ACHN (cell line): ENCODE measurements at places on chromosomes 6 and 20.
A peak's percentile ranks its signal among the peaks of the same experiment; 100 is the strongest.

DNA sequence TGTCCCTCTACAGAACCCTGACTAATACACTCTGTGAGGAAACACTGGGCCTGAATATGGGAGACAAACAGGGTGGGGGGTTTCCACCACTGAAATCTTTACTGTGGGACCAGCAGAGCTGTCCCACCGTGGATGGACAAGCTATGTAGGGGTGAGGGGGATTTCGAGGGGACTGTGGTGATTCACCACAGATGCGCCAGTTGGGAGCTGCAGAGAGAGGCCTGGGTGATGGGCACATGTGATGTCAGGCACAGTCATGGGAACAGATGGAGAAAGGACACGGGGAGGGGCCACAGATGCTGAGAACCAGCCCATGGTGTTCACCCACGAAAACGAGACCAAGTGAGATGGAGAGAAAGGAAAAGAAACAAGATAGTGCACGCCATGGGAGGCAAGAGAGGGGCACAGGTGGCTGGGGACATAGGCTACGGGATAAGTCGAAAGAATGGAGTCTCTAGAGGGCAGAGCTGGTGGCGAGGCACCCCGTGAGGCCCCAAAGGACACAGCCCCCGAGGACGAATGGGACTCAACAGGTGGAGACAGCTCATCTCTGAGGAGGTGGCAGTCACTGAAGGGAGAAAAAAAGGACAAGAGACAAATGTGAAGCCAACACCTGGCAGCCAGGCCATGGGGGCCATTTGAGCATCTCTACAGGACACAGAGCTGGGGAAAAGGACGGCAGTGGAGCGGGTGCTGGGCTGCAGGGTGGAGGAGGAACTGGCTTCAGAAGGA lies 10.5 kb upstream of the RAMACL start:
- no peak for DNase-seq

DNA sequence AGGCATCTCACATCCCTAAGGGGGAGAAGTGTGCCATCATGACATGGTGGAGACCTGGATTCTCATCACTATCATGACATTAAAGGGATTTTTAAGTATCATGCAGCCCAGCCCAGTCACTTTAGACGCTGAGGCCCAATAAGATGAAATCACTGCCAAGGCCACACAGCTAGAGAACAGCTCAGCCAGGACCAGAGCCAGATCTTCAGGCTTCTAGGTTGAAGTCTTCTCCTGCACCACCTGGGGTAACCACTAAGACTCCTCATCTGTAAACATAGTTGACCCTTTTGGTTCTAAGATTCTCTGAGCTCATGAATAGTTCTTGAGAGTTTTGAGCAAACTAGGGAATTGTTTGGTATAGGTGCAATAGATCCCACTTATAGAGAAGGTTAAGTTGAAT lies 125.1 kb downstream of the TCP11 start:
- DNase-seq = no peak

- no peak for DNase-seq
Observed at GRCh38 chr6:87628881-87629280, 38.9 kb downstream of the ORC3 start.

- DNase-seq = no peak
Observed at GRCh38 chr6:39824030-39824926, 32.1 kb downstream of the DAAM2 start.

DNA sequence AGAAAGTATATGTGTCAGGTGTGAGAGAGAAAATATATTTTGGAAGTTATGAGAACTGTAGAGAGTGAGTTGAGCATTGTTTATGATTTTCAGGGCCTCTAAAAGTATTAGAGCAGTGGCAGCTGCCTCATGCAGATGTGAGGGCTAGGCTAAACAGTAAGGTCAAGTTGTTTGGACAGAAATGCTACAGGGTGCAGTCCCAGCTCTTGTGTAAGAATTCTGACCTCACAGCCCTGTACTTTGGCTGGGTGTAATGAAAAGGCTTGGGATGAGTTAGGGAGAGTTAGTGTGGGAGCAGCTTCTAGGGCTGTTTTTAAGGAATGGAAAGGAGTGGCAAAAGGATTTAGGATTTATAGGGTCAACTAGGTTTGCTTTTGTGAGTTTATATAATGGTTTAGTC lies 764.8 kb upstream of the ADGRB3 start:
- no peak for DNase-seq

DNA sequence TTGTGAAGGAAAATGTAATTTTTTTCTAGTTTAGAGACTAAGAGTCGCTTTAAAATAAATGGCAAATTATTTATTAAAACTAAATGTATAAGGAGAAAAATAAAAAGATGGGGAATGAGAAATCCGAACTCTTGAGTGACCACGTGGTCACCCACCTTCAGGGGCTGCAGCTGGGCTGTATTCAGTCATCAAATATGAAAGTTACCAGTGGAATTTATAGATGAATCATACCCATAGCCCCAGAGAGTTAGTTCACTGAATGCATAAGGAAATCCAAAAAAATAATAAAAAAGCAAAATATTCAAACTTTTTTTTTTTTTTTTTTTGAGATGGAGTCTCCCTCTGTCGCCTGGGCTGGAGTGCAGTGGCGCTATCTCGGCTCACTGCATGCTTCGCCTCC lies 947.7 kb upstream of the ADGRB3 start:
- DNase-seq = no peak

DNA sequence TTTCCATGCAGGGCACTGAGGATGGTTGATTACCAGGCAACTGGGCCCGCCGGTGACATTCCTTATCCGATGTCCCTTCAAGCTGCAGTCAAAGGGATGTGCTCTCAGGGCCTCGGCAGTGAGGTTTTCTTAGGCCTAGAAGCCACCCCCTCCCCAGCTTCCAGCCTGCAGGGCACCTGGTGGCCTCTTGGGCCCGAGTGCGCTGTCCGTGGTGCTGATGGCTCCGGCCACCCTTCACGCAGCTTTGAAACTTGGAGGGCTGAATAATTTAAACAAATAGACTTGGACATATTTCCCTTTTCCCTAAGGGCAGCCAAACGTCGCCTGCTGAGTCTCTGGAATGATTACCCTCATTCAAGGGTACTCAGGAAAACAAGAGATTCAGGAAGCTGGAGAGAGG lies 8.9 kb upstream of the MLN start:
- peak; percentile 58 for DNase-seq

- no peak for DNase-seq
Observed at GRCh38 chr6:126716826-126717509, 377.1 kb downstream of the CENPW start.

DNA sequence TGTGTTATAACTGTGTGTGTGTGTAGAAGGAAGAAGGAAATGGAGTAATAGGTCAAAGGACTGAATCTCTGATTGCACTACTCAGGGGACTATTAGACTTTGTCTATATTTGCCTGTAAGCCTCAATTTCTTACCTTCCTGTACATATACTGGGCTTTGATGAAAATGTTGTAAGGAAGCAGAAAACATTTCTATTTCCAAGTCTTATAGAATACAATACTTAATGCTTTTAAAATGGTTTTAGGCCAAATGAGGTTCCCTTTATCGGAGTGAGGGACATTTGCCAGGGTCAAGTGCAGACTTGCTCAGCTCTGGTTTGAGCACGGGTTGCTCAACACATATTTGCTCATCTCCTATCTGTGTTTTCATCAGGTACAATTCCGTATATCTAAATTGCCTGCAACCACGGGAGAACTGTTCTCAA lies 28.3 kb downstream of the MEP1A start:
- no peak for DNase-seq

DNA sequence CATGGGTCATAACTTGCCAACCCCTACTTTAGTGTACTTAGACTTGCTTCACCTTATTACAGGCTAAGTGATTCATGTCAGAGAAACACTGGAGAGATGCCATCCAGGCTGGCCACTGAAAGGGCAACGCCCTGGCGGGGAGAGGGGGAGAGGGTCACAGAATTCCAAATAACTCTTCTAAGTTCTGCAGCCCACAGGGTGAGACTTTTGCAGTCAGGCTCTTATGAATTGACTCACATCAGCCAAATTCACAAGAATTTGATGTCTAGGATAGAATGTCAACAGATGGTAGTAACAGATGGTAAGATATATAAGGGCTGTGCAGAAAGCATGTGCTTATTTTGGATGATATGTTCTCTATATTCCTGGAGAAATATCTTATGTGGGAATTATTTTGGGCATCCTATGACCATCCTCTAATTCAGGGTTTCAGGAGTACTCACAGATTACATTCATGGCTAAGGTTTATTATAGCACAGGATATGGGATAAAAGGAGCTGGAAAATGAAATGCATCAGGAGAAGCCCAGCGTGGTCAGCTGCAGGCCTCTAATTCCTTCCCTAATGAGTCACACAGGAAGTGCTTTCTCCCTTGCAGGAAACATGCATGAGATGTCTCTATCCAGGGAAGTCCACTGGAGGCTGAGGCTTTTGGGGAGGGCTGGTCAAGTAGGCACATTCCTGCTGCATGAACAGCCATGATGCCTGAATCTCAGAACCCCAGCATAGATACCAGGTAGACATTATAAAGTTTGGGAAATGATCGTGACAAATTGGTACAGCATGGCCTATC lies 58.7 kb upstream of the RIN2 start:
- peak; percentile 2 for DNase-seq

- no peak for DNase-seq
Observed at GRCh38 chr6:157245436-157245835, 77.9 kb downstream of the TMEM242 start.

GRCh38 chr6:129969064-129969463 lies 49.3 kb upstream of the L3MBTL3 start:
- DNase-seq = no peak

GRCh38 chr20:2451939-2452732 lies 18.5 kb downstream of the SNRPB start:
- DNase-seq = peak; percentile 65

DNA sequence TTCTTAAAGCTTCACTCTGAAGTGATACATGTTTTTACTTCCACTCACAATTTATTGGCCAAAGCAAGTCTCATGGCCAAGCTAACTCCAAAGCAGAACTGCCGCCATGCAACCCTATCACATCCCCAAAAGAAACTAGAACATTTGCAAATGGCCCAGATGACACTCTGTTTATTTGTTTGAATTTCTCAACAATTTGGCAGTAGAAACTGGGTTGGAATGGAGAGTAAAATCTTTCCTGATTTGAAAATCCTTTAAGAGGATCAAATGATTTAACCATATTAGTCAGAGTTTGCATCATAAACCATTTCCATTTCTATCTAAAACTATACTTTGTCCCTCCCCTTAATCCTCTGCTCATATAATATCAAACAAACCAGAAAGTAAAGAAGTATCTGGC lies 39.1 kb upstream of the E2F3 start:
- no peak for DNase-seq

- DNase-seq = no peak
Observed at GRCh38 chr6:130324657-130325056, 41.2 kb upstream of the TMEM200A start.
